ENCODE measurements at places on chromosomes 4 and X.

- no peak for DNase-seq
Measured at GRCh38 chr4:146368209-146368608, 153.5 kb downstream of the SLC10A7 start.

GRCh38 chr4:147388018-147388417, 92.9 kb upstream of the EDNRA start:
- DNase-seq: no peak

DNA sequence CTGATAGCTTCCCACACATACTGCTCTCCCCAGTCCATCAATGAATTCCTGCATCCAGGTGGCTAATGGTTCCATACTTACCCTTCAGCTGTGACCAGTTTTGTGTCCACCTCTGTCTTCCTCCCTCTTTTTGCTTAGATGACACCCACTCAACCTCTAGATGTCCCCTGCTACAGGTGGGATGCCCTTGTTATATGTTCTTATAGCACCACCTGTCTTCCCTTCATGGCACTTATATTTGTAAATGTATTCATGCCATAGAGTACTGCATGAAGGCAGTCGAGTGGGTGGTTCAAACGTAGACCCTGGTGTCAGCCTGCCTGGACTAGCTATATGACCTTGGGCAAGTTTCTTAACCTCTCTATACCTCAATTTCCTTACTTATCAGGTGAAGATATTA, 6.5 kb upstream of the USP46 start:
- DNase-seq: no peak

- no peak for DNase-seq
Measured at GRCh38 chrX:153800177-153800722, 5.8 kb downstream of the SSR4 start.
